CD8-positive, alpha-beta T cell (primary cell): ENCODE measurements at places on chromosomes 3 and 15.
A peak's percentile ranks its signal among the peaks of the same experiment; 100 is the strongest.

DNA sequence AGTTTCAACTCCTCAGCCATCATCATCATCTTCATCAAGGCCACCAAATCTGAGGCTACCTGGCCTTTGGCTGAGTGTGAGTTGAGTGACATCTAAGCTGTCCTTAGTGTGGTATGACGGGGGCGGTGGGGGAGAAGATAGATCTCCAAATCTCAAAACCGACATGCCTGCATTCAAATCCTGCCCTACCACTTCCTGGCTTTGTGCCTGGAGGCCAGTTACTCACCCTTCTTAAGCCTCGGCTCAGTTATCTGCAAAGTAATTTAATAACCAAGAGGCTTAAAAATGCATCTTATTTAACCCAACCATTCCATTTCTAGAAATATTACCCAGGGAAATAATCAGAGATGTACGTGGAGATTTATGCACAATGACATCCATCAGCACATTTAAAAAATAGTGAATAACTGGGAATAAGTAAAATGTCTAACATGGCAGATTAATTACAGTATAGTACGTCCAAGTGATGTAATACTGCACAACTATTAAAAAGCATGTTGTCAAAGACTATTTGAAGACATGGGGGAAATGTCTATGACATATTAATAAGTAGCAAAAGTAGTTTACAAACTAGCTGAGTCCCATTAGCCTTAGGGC is 167.4 kb downstream of the NTRK3 start:
- DNase-seq, result no peak

- DNase-seq, result no peak
Measured at GRCh38 chr3:188453431-188454384, 299.8 kb downstream of the LPP start.

- no peak for DNase-seq
Measured at GRCh38 chr3:71018799-71019198, 564.7 kb downstream of the FOXP1 start.

GRCh38 chr3:141796889-141797781 is 33.9 kb downstream of the GRK7 start:
- peak; percentile 31 for DNase-seq

- DNase-seq, result no peak
Measured at GRCh38 chr15:30023798-30024295, 58.9 kb upstream of the GOLGA8J start.

DNA sequence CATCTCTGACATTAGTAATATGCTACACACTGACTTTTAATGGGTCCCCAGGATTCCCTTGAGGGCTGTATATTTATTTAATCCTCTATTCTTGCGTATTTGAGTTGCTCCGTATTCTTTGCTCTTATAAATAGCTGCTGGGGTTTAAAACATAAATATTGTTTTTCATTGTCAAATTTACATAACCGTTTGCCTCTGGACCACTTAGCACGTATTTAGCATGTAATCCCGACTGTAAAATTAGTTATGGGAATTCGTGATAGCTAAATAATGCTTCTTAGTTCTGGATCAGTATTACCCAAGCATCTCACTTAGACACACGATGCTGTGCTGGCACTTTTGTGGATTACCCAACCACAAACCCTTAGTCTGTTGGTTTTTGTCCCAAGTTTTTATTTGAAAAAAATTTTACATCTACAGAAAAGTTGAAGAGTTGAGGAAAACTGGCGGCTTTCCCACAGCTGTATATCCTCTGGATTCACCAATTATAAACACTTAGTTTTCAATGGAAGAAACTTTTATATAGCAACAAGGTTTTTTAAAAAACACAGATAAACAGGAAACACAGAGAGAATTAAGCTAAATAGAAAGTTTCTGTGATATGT is 296.8 kb upstream of the TPM1 start:
- no peak for DNase-seq

DNA sequence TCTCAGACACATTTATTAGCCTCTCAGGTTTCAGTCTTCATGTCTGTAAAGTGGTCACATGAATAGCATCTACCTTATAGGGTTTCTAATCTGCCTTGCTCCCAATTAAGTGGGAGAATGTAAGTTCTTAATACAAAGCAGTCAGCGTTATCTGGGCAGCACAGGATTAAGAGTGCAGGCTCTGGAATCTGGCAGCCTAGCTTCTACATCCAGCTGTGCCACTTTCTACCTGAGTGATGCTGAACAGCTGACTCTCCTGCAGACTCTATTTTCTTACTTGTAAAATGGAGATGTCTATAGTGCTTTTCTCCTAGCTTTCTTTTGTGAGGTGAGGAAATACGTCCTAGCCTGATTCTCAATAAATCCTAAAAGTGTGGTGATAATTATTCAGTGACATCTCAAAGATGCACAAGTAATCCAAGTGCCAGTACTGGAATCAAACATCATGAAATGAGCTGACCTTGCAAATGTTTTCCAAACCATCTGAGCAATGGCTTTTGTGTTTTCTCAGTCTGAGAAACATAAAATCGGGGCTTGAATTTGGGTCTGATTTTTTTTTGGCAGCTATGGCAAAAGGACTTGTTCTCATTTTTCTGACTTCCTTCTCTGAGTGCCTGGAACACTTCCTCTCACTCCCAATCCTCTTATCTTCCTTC is 232.2 kb upstream of the FEZF2 start:
- DNase-seq, result no peak

GRCh38 chr3:118936811-118937210 is 97.8 kb downstream of the IGSF11 start:
- no peak for DNase-seq

- peak; percentile 22 for DNase-seq
Measured at GRCh38 chr3:192917028-192917403, 640 bp downstream of the MB21D2 start.

DNA sequence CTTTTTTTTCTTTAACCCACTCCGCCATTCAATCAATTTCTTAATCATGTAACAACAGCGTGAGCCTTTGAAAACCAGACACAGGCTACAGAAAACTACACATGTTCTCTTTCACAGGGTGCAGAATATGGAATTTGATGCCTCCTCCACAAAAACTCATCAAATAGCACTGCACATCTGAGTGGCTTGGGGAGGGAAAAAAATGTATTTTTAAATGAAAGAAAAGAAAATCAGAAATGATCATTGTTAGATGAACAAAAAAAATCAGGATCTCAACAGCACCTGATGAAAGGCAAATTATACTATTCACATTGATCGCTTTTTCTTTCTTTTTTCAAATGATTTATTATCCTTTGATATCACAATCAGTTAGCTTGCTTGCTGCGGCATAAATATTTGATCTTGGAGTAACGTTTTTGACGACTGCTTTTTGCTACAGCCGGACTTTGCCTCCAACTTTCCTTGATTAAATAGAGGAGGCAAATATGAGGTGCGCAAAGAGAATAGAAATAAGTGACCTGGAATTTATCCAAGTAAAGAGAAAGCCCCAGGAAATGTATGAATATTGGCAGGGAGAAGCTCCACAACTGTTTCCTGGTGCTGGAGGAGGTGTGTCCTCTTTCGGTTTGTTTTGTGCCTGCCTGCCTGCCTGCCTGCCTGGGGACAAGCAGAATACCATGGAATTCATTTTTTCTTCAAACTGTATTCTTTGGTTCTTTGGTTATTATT is 63.1 kb downstream of the EDEM1 start:
- DNase-seq, result no peak

GRCh38 chr3:24401811-24402185 is 92.9 kb downstream of the THRB start:
- no peak for DNase-seq

DNA sequence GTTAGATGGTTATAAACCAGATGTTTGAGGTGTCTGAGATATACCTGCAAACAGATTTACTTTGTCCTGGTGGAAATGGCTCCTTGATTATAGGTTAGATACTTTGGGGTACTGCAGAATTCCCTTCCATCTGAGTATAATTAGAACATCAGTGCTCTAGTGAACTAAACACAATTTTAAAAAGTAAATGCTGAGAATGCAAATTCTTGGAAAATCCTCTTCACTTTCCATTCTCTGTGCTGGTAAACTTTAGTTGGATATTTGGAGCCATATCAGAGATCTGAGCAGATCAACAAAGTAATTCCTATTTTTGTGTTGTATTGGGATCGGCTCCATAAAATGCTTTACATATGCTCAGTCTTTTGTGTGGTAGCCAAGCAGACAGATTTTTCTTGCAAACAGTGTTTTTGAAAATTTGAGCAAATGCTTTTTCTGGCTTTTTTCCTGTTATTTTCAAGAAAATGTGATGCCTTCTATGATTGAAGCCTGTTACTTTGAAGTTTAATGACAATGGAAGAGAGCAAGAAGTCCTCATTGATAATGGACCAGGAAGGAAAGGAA is 37.9 kb upstream of the KCNH8 start:
- no peak for DNase-seq

DNA sequence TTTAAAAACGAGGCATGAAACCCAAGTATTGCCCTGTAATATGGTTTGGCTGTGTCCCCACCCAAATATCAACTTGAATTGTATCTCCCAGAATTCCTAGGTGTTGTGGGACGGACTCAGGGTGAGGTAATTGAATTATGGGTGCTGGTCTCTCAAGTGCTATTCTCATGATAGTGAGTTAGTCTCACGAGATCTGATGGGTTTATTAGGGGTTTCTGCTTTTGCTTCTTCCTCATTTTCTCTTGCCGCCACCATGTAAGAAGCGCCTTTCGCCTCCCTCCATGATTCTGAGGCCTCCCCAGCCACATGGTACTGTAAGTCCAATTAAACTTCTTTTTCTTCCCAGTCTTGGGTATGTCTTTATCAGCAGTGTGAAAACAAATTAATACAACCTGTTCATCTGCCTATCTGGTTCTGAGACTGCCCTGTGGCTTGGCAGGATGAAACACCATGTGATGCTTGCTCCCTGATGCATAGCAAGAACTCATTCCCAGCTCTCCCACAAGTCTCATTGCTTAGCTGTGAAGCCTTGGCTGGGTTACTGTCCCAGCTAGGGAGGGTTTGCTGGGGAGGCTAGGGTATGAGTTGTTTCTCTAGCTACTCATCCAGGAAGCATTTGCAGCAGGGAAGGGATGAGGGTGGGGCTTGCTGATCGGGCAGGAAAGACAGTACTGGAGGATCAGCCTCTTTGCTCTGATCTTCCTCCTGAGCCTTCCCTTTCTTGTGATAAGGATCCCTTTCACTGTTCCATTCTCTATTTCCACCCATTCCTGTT is 3.7 kb upstream of the SQOR start:
- no peak for DNase-seq

- no peak for DNase-seq
Measured at GRCh38 chr3:5133239-5134018, 11.3 kb downstream of the ARL8B start.

- no peak for DNase-seq
Measured at GRCh38 chr3:65788461-65788860, 250.3 kb downstream of the MAGI1 start.

- DNase-seq, result peak; percentile 86
Measured at GRCh38 chr15:52179278-52180195, 11.7 kb downstream of the GNB5 start.

DNA sequence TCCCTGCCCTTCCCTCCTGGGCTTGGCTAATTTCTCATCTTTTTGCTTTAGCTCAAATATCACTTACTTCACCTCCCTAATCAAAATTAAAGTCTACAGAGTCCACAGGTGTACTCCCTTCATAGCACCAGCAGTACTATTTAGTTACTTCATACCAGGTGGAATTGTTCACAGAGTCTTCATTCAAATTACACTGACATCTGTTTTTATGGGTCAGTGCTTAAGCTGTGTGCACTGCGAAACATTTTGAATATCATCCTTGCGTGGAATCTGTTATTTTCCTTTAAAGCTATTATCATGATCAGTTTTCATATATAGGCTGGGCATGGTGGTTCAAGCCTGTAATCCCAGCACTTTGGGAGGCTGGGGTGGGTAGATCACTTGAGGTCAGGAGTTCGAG is 2.7 kb upstream of the SERF2 start:
- no peak for DNase-seq

GRCh38 chr3:47577583-47578118 is 1.0 kb downstream of the CSPG5 start:
- DNase-seq, result no peak

- no peak for DNase-seq
Measured at GRCh38 chr3:163632722-163633121, 1445.6 kb downstream of the SI start.

- DNase-seq, result no peak
Measured at GRCh38 chr3:96813820-96814650, at the start of gene EPHA6. EPHA6 (plus strand) TSS chr3:96814594.

GRCh38 chr3:69659180-69659910 is 79.9 kb upstream of the MITF start:
- no peak for DNase-seq

DNA sequence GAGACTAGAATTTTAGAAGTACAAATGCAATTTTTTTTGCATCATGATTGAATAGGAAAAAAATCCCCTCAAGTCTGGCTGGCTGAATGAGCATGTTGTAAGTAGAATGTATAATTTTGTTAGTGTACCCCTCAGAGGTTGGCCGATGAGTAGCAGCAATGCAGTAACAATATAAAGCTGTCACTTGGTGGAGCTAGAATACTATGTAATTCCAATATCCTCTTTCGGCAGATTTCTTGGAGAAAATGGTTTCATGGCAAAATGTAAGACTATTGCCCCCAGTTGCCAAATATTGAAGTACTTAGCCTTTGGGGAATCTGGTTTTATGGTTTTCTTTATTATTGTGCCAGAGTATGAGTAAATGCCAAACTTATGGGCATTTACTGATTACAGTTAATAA is 39.8 kb upstream of the SGO1 start:
- no peak for DNase-seq

DNA sequence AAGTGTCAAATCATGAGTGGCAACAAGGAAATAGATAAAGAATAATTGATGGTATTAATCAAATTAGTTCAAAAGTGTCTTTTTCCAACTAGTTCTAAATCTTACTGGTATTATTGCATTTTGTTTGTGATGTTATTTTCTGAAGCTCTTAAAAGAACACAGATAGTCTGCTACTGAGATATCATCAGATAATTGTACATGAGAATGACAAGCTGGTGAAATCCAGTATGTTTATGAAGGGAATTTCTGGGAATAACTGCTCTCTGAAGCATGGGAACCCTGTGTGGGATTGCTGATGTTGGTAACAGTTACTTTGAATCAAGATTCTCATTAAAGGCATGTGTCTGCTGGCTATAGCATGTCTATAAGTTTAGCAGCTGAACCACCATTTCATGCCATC is 190.3 kb upstream of the CDIN1 start:
- DNase-seq, result no peak

DNA sequence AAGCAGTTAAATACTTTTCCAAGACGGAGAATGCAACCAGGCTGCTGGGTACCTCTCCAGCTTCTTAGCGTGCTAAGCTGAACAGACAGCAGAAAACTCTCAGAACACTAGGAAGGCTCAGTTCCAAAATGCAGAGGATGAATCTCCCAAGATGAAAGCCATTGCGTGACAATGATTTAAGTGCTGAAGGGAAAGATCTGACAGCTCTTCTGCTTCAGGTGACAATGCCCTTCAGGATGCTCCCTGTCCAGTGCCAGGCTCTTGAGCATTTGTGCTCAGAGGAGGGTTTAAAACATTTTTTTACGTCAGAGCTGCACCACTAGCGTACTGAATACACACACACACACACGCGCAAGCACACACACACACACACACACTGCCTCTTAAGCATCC is 26.3 kb downstream of the ARHGEF3 start:
- DNase-seq, result no peak
